Stimulated activated CD8-positive, alpha-beta memory T cell treated with anti-CD3 and anti-CD28 coated beads, Interleukin-4, amount 100 ng/mL, for 4 hours (primary cell): ENCODE measurements at places on chromosomes 3 and 15.

DNA sequence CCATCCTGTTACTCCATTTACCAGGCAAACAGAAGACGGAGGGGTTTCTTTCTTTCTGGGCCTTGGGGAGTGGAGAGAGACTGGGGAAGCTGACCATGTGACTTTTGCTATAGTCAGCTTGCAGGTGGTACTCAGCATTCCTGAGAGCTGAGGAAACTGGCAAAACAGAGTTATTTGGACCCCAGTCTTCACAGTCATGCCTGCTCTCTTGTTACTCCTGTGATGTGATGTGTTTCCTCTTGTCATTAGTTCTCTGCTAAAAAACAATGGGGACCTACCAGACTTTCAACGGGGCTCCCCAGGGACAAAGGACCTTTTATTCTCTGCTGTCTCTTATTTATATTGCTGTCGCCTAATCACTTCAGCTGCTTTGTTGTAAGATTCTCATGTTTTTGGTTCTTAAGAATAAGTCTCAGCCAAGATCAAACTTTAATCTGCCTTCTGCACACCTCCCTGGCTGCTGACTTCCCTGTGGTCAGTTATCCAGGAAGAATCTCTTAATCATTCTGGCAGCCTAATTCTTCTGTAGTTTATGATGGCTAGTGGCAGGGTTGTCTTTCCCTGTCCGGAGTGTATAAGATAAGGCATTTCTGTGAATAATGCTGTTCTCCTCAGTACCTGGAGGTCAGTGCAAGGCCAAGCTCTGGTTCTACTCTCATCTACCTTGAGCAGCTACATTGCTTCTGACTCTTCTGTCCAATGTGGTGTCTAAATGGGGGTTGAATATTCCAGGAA is 8.8 kb downstream of the STARD9 start:
- no peak for DNase-seq

GRCh38 chr3:187673012-187673411 is 2.8 kb upstream of the SST start:
- no peak for DNase-seq

- DNase-seq, result no peak
Measured at GRCh38 chr15:51492528-51492927, 130.0 kb downstream of the DMXL2 start.

- DNase-seq, result no peak
Measured at GRCh38 chr3:11379824-11380701, 107.9 kb downstream of the ATG7 start.

GRCh38 chr3:63355809-63356208 is 77.7 kb downstream of the SYNPR start:
- no peak for DNase-seq

DNA sequence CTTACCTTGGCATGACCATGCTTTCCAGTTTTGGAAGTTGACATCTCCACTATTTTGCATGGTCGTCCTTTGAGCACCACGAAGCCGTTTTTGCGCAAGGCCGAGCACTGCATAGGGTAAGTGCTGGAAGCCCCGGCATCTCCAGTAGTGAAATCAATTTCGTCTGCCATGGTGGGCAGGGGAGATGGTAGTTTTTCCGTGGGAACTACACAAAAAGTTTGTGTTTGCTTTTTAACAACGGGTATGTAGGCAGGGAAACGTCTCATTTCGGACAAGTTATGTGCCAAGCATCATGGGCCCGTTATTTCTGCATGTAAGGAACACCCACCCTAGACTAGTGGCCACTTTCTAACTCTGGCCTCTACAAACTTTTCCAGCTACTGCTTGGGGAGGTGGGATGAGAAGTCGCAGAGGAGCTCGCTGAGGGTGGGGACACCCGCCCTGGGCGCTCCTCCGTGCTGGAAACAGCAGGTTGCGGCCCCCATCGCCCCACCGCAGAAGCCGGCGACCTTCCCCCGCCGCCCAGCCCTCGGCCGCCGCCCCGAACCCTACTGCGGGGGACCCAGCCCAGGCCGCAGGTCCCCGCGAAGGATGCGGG is 701 bp downstream of the EIF5A2 start:
- DNase-seq, result no peak

GRCh38 chr15:91872356-91873137 is 19.0 kb downstream of the SLCO3A1 start:
- DNase-seq, result no peak

GRCh38 chr15:86754846-86755245 is 675.2 kb downstream of the AGBL1 start:
- no peak for DNase-seq

DNA sequence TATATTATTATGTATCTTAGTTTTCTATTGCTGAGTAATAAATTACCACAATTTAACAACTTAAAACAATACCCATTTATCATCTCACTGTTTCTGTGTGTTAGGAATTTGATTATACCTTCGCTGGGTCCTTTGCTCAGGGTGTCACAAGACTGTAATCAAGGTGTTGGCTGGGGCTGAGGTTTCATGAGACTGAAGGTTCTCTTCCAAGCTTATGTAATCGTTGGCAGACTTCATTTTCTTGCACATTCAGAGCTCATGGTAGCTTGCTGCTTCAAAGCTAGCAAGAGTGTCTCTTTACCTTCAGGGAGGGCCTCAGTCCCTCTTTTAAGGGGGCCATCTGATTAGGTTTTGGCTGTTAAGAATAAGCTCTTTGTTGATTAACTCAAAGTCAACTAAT is 293.1 kb downstream of the POLQ start:
- DNase-seq, result no peak

GRCh38 chr3:153502682-153503081 is 340.7 kb downstream of the RAP2B start:
- no peak for DNase-seq

GRCh38 chr15:61088675-61089074 is 140.4 kb downstream of the RORA start:
- DNase-seq, result no peak

GRCh38 chr3:24272408-24272807 is 222.2 kb downstream of the THRB start:
- DNase-seq, result no peak

DNA sequence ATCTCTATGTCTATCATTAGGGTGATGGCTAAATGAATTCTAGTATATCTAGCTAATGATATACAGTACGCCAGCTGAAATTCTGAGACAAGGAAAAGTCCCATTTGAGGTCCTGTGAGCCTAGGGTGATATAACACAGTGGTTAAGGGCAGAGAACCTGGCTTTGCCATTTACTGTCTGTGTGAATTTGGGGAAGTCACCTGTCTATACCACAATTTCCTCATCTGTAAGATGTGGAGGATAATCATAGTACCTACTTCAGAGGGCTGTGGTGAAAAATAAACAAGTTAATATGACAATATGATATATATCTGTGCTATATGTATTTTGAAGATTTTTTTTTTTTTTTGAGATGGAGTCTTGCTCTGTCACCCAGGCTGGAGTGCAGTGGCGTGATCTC is 9.8 kb upstream of the ANKDD1A start:
- DNase-seq, result no peak

DNA sequence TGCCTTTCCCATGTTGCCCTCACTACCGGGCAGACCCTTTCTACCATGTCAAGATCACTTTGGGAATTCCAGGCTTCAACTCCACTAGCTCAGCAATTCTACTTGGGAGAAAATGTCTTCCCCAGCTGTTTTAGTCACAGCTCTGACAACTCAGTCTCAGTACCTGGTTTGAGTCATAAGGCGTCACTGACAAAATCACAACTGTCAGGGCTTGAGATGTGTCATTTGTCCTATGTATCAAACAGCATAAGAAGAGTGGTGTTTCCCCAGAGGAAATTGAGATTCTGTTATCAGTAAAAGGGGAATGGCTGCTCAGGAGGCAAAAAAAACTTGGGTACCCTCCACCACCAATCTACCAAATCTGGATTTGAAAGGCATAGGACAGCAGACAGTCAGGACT is 594.9 kb upstream of the SUCLG2 start:
- no peak for DNase-seq

GRCh38 chr3:23874359-23875112 is 42.3 kb downstream of the NKIRAS1 start:
- DNase-seq, result no peak

GRCh38 chr3:181075098-181075497 is 85.6 kb upstream of the DNAJC19 start:
- DNase-seq, result no peak

GRCh38 chr15:29141308-29142128 is 128.1 kb downstream of the NSMCE3 start:
- no peak for DNase-seq

- no peak for DNase-seq
Measured at GRCh38 chr3:43650345-43650744, 28.5 kb upstream of the ANO10 start.

- DNase-seq, result no peak
Measured at GRCh38 chr15:73923488-73924164, 2.6 kb upstream of the LOXL1 start.

GRCh38 chr15:98599909-98600691 is 48.2 kb upstream of the IGF1R start:
- no peak for DNase-seq

DNA sequence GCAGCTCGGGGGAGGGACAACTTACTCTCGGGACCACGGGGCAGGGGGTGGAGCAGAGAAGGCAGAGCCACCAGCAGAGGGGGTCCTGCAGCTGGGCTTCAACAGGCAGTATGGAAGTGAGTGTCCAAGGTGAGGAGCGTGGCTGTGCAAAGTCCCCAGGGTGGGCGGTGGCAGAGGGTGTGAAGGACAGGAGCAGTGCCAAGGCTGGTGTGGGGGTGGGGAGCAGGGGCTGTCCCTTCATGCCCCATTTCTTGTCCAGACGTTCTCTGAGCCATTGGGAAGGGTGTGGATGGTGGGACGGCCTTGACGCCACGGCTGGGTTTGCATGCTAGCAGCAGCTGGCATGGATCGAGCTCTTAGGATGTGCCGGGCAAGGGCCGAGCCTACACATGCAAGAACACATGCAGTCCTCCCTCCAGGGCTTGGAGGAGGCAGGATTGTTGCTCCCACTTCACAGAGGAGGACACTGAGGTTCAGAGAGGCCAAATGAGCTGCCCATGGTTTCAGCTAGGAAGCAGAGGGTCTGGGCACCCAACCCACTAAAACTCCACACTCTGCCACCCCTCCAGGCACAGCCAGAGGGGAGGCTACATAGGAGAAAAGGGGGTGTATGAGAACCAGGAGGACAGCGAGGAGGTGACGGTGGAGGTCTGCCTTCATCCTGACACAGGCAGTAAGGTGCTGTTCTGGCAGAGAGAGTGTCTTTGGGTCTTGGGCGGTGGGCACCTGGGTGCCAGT is 93.6 kb downstream of the TBC1D2B start:
- no peak for DNase-seq

- no peak for DNase-seq
Measured at GRCh38 chr3:62233065-62233464, 140.3 kb downstream of the FEZF2 start.

DNA sequence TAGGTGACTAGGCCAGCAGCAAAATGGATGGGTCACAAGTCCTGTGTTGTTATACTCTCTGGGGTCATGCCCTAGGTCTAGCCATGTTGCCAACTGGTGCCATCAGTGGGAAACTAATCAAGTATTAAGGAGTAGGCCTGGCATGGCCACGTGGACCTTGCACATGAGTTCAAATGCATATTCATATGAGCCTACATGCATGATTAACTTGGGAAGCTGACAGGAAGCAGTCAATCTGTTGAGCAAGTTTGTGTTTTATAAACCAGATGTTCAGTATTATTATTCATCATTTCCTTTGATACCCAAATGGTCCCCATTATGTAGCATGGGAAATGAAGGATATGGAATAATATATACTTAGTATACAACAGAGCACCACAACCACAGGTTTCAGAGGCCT is 95.0 kb downstream of the LRTM1 start:
- DNase-seq, result no peak

- DNase-seq, result no peak
Measured at GRCh38 chr3:123193448-123194101, 8.2 kb upstream of the SEC22A start.

GRCh38 chr15:75023872-75024636 is 664 bp downstream of the PPCDC start:
- no peak for DNase-seq

- DNase-seq, result no peak
Measured at GRCh38 chr3:56858331-56858730, 56.6 kb upstream of the ARHGEF3 start.

GRCh38 chr15:81311752-81312464 is 12.0 kb downstream of the STARD5 start:
- no peak for DNase-seq

- no peak for DNase-seq
Measured at GRCh38 chr15:101018450-101018849, 99.3 kb downstream of the LRRK1 start.

- DNase-seq, result no peak
Measured at GRCh38 chr15:93274257-93274656, 185.2 kb upstream of the RGMA start.

- no peak for DNase-seq
Measured at GRCh38 chr3:16740515-16740914, 135.3 kb upstream of the DAZL start.

DNA sequence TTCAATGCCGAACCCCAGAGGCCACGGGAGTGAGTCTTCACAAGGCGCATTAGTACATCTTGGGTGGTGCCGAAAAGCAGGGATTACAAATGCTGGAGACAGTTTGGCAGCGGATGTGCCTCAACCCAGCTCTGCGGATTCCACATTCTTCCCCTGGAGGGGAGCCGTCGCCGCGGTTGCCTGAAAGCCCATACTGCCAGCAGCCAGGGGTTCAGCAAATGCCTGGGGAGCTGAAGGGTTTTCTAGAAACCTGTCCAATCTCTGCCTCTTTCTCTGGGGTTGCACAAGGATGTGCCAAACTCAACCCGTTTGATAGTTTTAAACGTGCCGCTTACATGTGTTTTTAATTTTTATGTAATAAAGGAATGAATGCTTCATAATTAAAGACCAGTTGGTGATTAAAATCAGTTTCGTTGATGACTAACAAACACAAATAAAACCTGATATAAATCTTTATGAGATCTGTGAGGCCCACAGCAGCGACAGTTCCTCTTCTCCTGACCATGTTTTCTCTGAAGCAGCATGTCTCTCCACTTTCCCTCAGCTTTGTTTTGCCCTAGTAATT is 74.6 kb upstream of the LEKR1 start:
- no peak for DNase-seq

DNA sequence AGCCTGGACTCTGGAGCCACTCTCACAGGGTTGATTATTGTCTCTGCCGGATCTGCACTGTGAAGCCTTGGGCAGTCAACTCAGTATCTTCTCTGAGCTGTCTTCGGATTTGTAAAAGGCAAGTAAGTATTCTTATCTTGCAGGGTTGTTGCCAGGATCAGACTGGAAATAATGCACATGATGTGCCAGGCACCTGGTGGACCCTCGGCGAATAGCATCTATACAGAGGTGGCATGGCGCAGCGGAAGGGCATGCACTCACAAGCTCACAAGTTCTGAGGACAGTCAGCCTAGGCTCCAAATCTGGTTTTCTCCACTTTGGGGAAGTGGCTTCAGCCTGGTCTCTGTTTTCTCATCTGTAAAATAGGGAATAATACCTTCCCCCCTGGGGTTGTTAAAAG is 113.9 kb downstream of the SRGAP3 start:
- no peak for DNase-seq
